Placental pericyte (primary cell): ENCODE measurements at places on chromosomes 3 and 15. TPM values are rescaled to one million over a fixed set of nuclear protein-coding genes. Genes with fewer than 3 reads are reported as not detected.

ATP13A4 gene
- not detected in 2 replicates for total RNA-seq

ADCY5 gene
- 0.44 TPM in 1 of 2 replicates, not detected in the other for total RNA-seq

CORO2B gene
- total RNA-seq, result 10.7 and 26.9 TPM in 2 replicates

HCN4 gene
- total RNA-seq, result not detected in 2 replicates

TMEM212 gene
- not detected in 2 replicates for total RNA-seq

UPK1B gene
- total RNA-seq, result not detected in 2 replicates

TASOR gene
- 41.6 and 70.0 TPM in 2 replicates for total RNA-seq

GLCE gene
- total RNA-seq, result 29.5 and 60.0 TPM in 2 replicates

BCHE gene
- 0.57 TPM in 1 of 2 replicates, not detected in the other for total RNA-seq

IMPG2 gene
- 0.14 and 0.22 TPM in 2 replicates for total RNA-seq

MAP6D1 gene
- 1.8 and 2.0 TPM in 2 replicates for total RNA-seq

FBXO40 gene
- total RNA-seq, result not detected in 2 replicates

NMNAT3 gene
- under 0.01 and 0.43 TPM in 2 replicates for total RNA-seq

ONECUT1 gene
- not detected in 2 replicates for total RNA-seq
